ENCODE measurements at places on chromosomes 2 and 18.
A peak's percentile ranks its signal among the peaks of the same experiment; 100 is the strongest.

DNA sequence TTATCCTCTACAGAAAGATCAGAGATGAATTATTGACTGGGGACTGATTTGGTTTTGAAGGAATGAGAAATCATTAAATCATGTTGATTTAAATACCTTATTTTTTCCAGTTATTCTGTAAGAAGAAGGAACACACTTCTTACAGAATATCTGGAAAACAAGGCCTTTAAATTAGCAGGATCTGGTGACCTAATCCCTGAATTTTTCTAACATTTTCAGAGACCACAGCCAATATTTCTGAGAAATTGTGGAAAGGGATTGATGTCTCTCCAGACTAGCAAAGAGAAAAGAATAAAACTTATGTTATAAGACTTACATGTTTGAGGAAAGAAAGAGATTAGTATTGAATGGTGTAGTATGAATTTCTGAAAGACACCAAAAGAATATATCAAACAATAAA, 104.0 kb downstream of the KCNE4 start:
- H3K4me3 ChIP-seq = no peak overlapping the region
- no peaks in the 10 kb centered on the region for H3K4me1 ChIP-seq

DNA sequence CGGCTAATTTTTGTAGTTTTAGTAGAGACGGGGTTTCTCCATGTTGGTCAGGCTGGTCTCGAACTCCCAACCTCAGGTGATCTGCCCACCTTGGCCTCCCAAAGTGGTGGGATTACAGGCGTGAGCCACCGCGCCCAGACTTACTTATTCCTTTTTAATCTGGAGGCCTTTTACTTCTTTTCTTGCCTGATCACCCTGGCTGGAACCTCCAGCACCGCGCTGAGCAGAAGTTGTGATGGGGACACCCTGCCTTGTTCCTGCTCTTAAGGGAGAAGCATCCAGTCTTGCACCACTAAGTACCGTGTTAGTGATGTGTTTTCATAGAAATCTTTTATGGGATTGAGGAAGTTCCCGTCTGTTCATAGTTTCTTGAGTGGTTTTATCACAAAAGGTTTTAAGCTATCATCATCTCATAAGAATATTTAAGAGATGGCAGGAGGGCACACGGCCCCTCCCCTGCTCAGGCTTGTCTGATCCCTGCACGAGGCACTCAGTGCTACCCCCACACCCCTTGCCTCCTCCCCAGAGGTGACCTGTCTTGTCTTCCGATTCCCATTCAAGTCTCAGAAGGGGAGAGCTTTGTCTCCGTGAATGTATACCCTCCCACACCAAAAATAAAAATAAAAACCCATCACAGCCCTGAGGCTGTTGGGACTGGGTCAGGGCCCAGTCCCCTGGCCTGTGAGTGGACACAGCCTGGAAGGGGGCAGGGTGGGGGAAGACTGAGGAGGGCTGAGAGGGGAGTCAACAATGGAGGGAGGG, 65.3 kb upstream of the SMAD7 start:
- no peak overlapping the region for H3K4me3 ChIP-seq
- no peaks in the 10 kb centered on the region for H3K36me3 ChIP-seq
- DNase-seq = no peak

DNA sequence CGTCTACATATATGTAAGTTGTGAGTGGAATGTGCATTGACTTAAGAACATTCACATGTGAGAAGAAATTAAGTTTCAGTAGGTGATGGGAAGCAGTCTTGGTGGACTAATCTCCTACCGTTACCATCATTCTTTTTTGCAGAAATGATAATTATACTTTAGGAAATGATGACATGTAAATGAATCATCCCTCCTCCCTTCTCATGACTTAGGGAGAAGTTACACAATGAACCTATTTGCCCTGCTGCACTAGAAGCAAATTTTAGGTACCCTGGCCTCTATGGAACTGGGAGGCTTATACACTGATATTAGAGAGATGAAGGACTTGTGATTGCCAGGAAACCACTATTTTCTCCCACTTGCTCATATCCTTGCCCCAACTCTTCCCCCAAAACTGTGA, 214.2 kb downstream of the CALCRL start:
- H3K36me3 ChIP-seq = no peaks in the 10 kb centered on the region
- no peak for DNase-seq
- no peaks in the 10 kb centered on the region for H3K27me3 ChIP-seq

DNA sequence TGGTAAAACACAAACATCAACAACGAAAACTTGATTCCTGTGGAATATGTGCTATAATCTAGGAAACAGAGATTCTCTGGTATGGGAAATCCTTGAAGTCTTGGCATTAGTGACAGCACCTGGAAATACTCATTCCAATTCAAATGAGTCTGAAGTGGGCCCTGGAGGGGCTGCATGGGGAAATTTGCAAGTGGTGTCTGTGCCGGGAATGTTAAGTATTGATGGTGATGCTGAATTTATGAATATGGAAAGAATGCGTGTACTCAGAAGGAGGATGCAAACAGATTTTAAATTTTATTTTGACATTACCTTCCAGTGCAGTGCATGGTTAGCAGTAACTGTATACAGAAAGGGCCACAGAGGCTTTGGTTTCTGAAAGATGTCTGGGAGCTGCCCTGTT, 37.2 kb downstream of the PTPRM start:
- H3K36me3 ChIP-seq = no peaks in the 10 kb centered on the region
- no peak overlapping the region for H3K27ac ChIP-seq
- no peak overlapping the region for H3K4me3 ChIP-seq
- H3K4me1 ChIP-seq = peaks cover 29% of the 10 kb centered on the region

DNA sequence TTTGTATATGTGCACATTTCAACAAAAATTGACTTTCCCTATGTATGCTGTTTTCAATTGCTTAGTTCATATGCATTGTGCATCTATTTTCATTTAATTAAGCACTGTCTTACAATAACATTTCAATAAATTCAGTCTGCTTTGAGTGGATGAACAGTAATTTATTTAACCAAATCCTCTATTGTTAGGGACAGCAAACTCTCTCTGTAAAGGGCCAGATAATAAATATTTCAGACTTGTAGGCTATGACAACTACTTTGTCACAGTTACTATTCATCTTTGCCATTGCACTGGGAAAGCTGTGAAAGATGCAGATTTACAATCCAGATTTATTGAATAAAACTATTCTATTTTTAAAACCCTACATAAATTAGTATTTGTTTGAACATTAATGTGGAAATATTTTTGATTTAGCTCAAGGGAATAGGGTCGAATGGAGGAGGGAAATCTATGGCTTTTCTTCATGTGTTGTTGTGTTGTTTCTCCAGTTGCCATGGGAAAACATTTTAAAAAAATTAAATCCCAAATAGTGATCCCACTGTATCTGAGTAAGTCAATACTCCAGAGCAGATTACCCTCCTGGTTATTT, 14.2 kb upstream of the RAB27B start:
- H3K27me3 ChIP-seq = no peaks in the 10 kb centered on the region
- no peaks in the 10 kb centered on the region for H3K36me3 ChIP-seq
- no peak overlapping the region for H3K27ac ChIP-seq
- no peak overlapping the region for H3K4me3 ChIP-seq
- no peaks in the 10 kb centered on the region for H3K4me1 ChIP-seq
- DNase-seq = no peak

DNA sequence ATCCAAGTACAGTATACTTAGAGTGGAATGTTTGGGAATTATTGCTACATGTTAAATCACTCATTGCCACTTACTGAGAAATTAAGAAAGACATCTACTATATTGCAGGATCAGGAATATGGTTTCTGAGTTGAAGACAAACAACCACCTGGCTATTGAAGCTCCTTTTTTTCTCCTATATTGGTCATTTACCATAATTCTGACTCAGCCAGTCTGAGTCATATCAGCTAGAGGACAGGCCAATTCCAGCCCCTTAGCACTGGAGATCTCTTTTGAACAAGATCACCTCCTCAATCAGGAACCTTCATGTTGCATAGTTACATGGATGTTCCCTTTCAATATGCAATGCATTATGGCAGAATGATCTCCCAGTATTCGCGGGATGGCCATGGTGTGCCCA, 42.7 kb upstream of the CDH19 start:
- no peaks in the 10 kb centered on the region for H3K4me1 ChIP-seq
- H3K36me3 ChIP-seq = no peaks in the 10 kb centered on the region
- H3K27me3 ChIP-seq = no peaks in the 10 kb centered on the region
- no peak overlapping the region for H3K4me3 ChIP-seq

- H3K27ac ChIP-seq = no peak overlapping the region
- no peak overlapping the region for H3K4me3 ChIP-seq
- no peaks in the 10 kb centered on the region for H3K36me3 ChIP-seq
- DNase-seq = no peak
- H3K27me3 ChIP-seq = no peaks in the 10 kb centered on the region
Observed at GRCh38 chr18:6478121-6478520, 63.4 kb upstream of the L3MBTL4 start.

DNA sequence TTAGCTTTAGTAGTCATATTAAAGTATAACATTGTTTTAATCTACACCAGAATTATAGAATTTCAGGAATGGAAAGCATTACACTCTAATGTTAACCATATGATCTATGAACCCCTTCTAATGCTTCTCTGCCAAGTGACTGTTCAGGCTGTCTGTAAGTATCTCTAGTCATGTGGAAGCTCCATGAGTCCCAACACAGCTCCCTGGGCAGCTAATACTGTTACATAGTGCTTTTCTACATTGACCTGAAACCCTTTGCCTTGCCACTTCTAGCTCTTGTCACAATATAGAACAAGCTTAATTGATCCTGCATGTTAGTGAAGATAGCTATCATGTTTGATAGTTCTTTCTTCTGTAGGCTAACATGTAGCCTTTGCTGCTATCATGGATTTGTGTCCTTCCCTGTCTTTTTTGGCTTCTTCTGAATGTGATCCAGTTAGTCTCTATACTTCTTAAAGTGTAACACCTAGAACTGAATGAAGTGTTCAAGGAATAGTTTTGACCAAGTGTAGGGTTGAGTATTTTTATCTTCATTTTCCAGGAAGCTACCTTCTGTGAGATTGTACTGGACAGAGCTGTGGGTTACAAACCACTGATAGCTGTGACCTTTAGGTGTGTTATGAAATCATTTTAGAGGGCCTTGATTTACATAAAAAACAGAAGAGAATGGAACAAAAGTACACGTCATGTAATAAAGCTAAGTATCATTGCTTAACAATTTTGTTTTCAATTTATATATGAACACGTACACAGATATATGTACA, 23.7 kb downstream of the BABAM2 start:
- no peak overlapping the region for H3K4me3 ChIP-seq
- DNase-seq = peak; percentile 25
- H3K27me3 ChIP-seq = no peaks in the 10 kb centered on the region
- 0 out of 2 replicates have a peak, but pooled peaks cover 2% of the 10 kb centered on the region for H3K4me1 ChIP-seq
- no peaks in the 10 kb centered on the region for H3K36me3 ChIP-seq

GRCh38 chr2:107102176-107102575, 216.2 kb upstream of the ST6GAL2 start:
- H3K27me3 ChIP-seq = no peaks in the 10 kb centered on the region
- H3K27ac ChIP-seq = no peak overlapping the region
- no peak overlapping the region for H3K4me3 ChIP-seq
- no peak for DNase-seq
- H3K36me3 ChIP-seq = no peaks in the 10 kb centered on the region

DNA sequence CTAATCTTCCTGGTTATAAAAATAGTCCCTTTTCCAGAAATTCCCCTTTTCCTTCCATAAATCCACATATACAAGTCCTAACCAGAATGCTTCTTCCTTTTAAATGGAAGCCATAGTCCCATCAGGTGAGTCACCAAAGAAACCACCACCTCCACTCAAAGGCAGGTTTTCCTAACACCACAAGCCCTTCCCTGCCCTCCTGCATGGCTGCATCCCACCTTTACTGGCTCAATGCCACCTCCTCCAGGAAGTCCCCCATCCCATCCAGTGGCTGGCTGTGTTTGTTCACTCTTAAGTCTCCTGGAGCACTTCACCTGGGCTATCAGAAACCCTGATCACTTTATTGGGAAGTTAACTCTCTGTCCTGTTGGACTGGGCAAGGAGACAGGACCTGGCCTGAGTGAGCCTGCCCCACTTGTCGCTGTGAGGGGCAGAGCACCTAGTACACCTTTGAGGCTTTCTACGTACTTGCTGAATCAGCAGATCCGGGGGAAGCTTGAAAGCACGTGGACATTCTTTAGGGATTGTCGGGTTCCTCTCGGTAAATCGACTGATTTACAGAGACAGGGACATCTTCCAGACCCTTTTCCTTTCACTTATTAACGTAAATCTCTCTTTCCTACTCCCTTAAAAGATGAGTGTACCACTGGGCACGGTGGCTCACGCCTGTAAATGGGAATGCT, 71.0 kb downstream of the NGEF start:
- H3K4me1 ChIP-seq = no peaks in the 10 kb centered on the region
- peaks cover 5% of the 10 kb centered on the region for H3K27me3 ChIP-seq
- DNase-seq = no peak
- H3K27ac ChIP-seq = no peak overlapping the region
- no peaks in the 10 kb centered on the region for H3K36me3 ChIP-seq

DNA sequence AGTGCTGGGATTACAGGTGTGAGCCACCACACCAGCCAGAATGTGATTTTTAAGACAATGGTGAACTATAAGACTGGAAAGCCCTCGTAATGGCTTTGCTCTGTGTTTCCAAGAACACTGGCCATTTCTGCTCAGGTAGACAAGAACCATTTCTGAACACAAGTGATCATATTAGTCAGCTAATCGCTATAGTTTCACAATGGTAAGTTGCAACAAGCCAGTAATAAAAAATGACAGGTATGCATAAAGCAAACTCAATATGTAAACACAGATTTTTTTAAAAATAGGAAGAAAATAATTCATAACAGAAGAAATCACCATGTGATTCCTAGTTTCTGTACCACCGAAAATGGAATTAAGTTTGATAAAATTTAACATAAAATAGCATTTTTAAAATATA, 166.5 kb downstream of the THADA start:
- DNase-seq = no peak
- peaks cover 5% of the 10 kb centered on the region for H3K4me1 ChIP-seq
- no peak overlapping the region for H3K27ac ChIP-seq
- H3K27me3 ChIP-seq = no peaks in the 10 kb centered on the region
- no peak overlapping the region for H3K4me3 ChIP-seq

DNA sequence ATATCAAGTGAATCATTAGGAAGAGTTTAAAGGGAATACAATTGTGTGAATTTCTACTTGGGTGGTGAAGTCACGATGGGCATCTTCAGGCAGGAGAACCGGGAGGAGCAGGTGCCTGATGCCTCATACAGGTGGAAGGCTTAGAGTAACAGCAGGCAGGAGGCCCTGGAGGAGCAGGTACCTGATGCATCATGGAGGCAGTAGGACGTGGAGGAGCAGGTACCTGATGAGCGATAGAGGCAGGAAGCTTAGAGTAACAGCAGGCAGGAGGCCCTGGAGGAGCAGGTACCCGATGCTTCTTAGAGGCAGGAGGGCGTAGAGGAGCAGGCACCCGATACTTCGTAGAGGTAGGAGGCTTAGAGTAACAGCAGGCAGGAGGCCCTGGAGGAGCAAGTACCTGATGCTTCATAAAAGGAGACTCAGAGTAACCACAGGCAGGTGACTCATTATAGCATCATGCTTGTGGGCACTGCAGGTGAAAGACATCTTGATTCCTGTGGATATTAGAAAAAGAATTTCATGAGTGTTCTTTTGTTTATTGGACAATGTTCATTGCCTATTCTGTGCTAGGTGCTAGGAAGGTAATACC, 133.9 kb downstream of the ATP9B start:
- no peaks in the 10 kb centered on the region for H3K4me1 ChIP-seq
- no peak overlapping the region for H3K4me3 ChIP-seq
- H3K27ac ChIP-seq = no peak overlapping the region
- peaks cover 10% of the 10 kb centered on the region for H3K36me3 ChIP-seq

- no peak overlapping the region for H3K27ac ChIP-seq
- no peaks in the 10 kb centered on the region for H3K36me3 ChIP-seq
- no peak overlapping the region for H3K4me3 ChIP-seq
Observed at GRCh38 chr2:82652117-82652516, 1807.0 kb downstream of the SUCLG1 start.
